ENCODE measurements at places on chromosomes 4 and X.

GRCh38 chr4:61996943-61997342, 796.8 kb downstream of the ADGRL3 start:
- no peak for DNase-seq

DNA sequence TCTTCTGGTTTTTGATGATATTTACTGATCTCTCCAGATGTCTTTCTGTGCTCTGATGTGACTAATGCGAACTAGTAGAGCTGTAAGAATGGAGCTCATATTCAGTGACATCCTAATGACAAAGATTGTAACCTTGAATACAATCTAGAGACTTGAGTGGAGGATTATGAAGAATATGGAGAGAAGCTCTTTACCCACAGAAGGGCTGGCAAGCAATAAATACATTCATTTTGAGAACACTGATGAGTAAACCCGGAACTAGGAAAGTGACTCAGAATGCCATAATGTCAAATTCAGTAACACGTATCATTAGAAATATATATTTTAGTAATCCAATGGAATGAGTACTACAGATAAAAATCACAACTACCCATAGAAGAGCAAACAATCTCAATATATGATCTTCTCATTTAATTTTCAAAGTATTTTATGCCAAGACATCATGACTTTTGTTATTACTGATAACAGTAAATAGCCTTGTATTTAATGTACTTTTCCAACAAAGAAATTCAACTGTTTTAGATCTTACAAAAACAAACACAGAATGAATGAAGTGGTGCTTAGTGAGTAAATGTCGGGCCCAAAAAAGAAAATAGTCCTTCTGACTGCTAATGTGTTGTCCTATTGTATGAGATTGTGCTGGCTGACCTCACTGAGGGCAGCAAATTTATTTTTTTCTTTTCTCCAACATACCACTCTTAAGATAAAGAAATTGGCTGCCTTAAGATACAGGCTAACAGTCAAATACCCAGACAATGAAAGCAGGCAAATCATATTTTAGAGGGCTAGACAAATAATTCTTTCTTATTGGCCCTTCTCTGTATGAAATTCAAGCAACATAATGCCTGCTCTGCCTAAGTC, 49.2 kb upstream of the HDAC8 start:
- no peak for DNase-seq

DNA sequence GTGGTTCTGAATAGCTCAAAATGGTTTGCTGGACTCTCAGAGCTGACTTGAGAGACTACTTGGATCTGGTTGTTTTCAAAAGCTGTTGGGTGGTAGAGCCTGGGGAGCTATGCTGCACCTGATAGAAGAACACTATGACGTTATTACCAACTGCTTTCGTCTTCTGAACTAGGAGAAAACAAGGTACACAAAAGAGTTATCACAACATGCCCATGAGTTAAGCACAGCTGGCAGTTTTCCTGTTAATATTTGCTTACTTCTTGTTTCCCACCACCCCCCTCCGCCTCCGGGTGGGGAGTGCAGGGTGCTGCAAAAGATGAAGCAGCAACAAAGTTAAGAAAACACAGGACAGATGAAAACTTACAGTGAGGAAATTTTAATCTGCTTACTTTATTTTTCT, 69.1 kb downstream of the RASL11B start:
- DNase-seq, result peak; percentile 27

DNA sequence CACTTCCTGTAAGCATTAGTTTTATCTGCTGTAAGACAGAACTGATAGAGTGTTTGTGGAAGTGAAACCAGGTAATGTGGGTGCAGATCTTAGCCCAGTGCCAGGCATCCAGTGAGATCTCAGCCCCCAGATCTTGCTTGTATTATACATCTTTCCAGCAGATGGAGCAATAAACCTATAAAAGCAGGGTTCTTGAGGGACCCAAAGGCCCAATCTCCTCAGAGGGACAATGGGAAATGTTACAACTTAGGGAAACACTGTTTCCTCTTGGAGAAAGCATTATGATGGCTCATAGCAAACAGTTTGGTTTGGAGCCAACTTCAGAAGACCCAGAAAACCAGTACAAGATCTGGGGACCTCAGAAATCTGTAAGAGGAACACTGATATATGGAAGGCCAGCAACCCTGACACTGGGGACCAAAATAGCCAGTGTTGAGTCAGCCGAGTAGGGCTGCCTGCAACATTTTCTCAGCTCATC, 206.3 kb downstream of the SLC7A11 start:
- peak; percentile 55 for DNase-seq

- no peak for DNase-seq
Observed at GRCh38 chrX:112011376-112011775, 71.2 kb downstream of the TRPC5 start.

DNA sequence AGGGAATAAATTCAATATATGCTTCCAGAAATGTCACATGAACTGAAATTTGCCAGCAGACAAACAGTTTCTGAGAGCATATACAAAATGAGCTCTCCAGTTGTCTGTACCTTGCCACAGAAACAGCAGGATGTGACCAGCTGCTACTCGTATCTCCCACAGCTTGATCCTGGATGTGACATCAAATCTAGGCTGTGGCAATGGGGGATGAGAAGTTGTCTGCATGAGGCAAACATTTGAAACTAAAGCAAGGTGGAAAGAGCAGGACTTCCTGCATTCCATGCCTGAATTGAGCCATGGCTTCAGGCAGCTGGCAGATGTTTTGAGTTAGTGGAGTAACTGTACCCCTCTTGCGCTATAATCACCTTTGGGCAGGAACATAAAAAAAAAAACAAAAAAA, 1724.0 kb downstream of the RPA4 start:
- no peak for DNase-seq

GRCh38 chr4:76457885-76458284, 22.9 kb downstream of the SHROOM3 start:
- DNase-seq, result no peak

DNA sequence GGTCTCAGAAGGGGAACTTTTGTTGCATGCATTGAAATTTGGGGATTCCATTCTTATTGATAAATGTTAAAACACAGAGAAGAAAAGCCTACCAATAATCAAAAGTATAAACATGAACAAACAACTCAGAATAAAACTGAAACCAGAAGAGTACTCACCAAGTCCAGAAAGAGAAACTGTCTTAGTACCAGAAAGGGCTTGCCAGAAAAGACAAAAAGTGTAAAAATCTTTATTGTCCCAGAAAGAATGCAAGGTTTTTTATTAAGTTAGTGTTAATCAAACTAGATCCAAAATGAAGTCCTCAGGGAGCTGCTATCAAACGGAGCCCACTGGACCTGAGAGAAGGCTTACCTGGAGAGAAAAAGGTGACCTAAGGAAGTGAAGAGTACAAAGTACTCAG, 897.5 kb downstream of the PCDH7 start:
- no peak for DNase-seq

GRCh38 chr4:56622176-56622575, 58.9 kb downstream of the HOPX start:
- DNase-seq, result peak; percentile 46

DNA sequence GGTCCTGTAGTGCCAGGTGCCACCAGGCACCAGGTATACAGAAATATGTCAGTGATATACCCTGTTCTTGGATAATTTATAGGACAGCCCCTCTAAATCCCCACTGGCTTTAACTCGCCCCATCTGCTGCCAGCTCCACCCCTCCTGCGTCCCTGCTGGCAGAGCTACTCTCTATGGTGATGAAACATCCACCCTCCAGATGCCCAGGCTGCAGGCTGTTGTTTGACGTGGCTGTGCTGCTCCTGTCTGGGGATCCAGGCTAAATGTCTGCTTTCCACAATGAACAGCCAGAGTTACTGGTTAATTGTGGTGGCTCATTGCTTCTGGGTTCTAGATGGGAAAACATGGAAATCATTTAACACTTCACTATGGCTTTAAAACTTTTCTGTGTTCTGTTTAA, 12.9 kb downstream of the NHSL2 start:
- DNase-seq, result no peak

- no peak for DNase-seq
Observed at GRCh38 chr4:137678796-137679195, 146.5 kb upstream of the PCDH18 start.

DNA sequence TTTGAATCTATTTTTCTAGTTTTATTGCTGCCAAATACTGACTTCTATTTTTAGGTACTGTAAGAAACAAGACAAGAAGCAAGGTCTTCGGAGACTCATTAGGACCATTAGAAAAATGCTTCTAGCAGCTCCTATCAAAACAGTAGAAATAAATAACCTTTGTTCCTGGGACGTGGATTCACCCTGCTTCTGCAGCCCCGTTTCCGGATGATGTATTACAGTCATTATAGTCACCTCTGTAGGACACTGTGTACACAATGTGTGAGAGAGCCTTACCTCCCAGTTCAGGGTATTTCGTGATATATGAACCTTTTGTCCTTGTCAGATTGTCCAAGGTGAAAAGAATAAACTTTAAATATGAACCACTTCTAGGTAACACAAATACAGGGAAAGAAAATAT, 484.0 kb upstream of the TECRL start:
- peak; percentile 59 for DNase-seq

DNA sequence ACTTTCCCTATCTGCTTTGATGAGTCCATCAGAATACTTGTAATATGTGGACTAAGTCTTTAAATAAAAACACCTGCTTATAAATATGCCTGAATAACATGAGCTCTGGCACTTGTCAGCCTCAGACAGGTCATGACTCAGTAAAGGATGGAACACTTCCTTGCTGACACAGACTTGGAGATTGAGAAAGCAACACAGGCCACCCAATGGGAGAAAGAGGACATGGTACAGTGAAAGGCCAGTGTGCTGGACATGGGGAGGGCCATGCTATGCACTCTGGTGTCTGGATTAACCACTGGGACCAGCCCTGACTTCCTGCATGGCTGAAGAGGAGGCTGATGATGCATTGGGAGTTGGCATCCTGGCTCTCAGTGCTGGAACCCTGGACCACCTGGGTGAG, 149.5 kb downstream of the DHRSX start:
- no peak for DNase-seq

GRCh38 chr4:187478292-187479140, 517.1 kb upstream of the ZFP42 start:
- no peak for DNase-seq

DNA sequence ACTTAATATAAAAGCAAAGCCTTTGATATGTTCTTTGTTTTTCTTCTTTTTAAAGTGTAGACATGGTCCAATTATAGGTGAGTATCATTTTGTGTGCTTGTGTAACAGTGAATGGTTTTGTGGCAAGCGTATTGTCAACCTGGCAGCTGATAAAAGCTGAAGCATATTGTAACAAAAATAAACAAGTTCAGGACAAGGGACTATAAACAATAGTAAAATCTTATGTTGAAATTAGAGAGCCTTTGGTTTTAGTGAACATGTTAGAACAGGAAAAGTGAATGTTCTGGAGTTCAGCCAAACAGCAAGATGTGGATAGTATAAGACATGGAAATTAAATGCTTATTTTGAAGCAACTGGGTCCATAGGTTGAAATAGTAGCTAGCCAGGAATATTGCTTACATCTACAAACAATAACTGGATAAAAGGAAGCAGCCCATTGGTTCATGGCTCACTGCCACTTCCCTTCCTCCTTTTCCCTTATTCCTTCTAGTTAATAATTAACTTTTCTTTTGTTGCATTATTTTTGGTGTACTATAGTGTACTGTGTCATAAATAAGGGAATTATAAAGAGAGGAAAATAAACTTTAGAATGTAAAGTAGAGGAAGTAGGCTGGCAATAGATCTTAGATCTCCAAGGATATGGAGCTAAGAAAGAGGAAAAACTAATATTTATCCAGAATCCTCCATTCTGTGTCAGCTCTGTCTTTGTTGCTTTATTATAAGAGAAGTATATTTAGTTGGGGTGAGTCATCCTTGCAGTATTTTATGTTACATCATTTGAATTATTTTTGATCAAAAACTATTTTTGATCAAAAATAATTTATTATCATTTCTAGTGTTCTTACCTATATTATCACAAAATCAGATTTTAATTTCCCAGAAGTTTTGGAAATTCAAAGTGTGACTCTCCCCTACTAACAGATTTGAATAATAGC, 65.6 kb downstream of the MRPL1 start:
- DNase-seq, result peak; percentile 83

- DNase-seq, result no peak
Observed at GRCh38 chr4:955161-955921, 18.0 kb downstream of the DGKQ start.

GRCh38 chrX:53211391-53211978, 13.5 kb downstream of the KDM5C start:
- no peak for DNase-seq

DNA sequence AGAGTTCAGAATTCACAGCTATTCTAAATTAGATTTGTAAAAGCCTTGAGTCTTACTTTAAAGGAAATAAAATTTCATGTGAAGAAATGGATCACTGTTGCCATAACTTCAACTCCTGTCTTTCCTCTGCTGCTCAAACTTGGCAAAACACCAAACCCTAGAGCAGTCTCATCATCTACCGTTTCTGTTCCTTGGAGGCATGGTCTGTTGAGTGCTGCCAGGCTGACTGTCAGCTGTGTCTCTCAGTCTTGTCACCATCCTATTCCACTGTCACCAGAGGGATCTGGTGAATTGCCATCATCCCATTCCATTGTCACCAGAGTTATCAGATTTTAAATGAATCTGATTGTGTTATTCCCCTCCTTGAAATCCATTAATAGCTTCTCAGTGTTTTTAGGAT, 55.6 kb downstream of the STIM2 start:
- no peak for DNase-seq

GRCh38 chrX:105323928-105324327, 103.4 kb upstream of the TEX13A start:
- no peak for DNase-seq

DNA sequence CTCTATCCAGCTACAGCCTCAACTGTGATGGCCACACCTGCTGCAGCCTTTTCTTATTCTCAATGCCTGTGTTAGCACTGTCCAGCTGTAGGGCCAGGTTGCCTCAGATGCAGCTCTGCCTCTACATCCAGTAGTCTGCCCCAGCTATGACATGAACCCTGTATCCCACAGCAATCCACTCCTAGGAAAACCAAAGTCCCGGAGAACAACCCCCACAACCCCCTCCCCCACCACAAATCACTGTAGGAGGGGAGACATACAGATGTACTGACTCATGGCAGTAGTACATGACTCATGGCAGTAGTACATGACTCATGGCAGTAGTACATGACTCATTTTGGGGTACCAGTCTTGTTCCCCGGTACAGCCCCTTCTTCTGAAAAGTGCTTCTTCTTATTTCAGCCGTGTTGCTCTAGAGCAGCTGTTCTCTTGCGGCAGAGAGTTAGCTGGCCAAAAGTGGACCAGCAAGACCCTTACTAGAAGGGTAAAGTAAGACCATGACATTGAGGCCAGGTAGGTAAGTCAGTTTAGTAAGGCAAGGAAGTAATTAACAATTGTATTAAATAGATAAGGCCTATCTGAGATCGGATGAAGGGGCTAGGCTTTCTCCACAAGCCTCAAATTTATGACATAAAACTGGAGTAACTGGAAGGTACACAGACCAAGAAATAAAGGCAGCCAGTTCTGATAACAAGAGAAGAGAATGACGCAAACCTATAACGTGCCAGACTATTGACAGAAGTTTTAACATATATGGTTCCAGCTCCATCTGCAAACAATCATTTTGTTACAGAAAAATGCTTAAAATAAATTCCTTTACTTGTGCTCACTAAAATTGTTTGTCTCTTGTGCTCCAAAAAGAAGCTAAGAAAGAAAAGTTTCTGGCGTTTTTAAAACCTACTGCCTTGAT, 221.4 kb downstream of the TACR3 start:
- DNase-seq, result no peak
